OCI-LY7 (cell line): ENCODE measurements at places on chromosomes 11 and 22.

GRCh38 chr22:37243402-37244113 is 511 bp downstream of the RAC2 start:
- DNase-seq = no peak

DNA sequence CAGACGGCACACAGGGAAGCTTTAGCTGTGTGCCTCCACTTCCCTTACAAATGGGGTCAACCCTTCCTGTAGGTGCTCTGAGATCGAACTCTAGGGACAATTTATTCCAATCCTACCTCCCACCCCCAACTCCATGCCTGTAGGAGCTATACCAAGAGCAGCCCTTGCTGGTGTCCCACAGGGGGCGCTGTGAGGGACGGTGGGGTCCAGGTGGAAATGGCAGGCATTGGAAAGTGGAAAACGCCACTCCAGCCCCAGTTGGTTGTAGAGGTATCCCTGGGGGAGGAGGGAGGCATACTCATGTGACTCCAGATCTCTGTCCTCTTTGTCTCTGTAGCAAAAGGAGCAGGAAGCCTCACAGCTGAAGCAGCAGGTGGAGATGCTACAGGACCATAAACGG is 161.3 kb downstream of the MYO18B start:
- DNase-seq = no peak

DNA sequence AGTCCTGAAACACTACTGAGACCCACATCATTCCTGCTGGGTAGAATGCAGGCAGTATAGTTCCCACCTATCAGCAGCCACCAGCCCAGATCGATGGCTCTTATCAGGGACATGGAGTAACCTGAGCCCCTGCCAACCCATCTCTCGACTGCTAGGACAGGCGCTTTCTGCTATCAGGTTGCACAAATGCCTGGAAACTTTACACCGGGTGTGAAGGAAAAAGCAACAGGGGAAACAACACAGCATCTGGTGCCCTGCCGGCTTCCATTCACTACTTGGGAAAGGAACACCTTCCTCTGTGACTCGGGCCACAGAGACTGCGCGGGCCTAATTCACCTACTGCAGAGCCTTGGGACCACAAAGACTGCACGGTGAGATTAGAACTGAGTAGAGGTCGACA is 18.5 kb downstream of the RBFOX2 start:
- no peak for DNase-seq

GRCh38 chr22:20084547-20085413 is 4.7 kb downstream of the DGCR8 start:
- peak; percentile 41 for DNase-seq

GRCh38 chr11:134338654-134339053 is 6.9 kb downstream of the GLB1L2 start:
- DNase-seq = no peak

- no peak for DNase-seq
These were observed 5.2 kb downstream of the MAML2 start for GRCh38 chr11:96337541-96338431.

DNA sequence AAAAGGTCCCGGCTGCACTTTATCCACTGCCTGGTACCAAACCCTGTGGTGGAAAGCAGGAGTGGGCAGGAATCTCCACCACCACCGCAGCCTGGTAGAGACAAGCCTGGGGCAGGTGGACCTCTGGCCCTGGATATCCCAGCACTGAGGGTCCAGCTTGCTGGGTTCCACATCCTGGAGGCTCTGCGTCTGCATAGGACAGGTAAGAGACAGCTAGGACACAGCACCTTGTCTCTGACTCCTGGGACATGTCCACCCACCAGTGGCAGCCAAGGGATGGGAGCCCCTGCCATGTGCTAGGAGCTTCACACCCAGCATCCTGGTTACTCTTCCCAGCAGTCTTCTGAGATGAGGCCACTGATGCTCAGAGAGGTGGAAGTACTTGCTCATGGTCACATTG is 105.5 kb downstream of the MYO18B start:
- no peak for DNase-seq

GRCh38 chr11:23961503-23962338 is 535.1 kb upstream of the LUZP2 start:
- DNase-seq = no peak

DNA sequence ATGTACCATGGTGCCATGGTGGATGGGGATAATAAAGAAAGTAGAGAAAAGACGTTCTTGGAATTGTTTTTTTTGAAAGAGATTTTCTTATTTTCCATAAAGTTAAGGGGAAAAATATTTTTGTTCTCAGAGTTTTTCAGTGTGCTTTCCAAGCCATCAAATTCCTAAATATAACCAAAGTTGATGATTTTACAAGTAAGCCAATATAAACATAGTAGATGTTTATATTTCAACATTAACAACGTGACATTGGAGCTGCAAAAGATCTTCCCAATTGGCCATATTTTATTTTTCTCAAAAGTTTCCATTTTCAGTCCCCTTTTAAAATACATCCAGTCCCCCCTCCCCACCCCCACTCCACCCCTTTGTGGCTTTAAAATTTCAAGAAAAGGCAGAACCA is 80.9 kb upstream of the PICALM start:
- no peak for DNase-seq

- no peak for DNase-seq
These were observed 9.1 kb upstream of the CCDC34 start for GRCh38 chr11:27372164-27372563.

DNA sequence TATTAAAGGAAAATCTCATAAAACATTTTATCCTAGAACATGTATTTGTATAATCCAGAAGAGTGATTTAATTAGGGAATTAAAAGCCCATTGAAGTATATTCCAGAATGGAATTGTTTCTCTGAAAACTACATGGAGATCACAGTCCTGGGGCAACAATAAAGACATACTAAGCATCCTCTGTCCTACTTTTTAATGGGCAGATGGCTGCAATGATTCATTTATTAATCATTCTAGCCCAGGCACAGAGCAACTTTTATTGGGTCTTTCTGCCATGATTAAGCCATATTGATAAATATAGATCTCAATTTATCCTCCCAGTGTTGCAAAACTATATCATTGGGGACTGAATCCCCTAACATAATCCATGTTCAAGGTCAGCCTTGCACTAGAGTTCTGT is 22.0 kb downstream of the FAM181B start:
- DNase-seq = no peak

DNA sequence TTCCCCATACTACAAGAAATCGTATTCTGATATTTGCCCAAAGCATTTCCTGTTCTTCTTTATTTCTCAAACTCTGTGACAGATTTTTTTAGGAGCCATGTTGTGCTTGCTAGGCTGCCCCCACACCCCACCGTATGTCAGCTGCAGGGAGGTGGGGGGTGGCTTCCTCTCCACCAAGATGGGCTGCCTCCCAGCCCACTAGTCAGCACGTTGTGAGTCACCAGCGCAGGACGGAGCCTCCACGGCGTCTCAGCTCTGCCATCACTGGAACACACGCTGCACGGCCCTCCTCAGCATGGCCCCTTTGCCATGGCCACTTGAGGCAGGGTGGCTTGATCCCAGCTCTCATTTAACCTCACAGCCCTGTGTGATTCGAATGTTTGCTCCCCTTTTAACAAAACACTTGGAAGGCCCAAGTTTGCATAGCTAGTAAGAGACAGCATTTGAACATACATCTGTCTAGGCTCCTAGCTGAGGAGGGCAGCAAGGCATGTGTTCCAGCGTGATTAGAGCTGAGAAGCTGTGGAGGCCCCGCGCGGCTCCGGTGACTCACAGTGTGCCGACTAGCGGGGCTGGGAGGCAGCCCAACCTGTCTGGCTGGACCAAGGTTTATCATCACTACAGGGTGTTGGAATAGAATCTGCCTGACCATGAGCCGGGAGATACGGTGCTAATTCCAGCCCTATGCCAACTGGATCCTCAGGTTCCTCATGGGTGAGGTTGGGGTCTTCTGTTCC is 180.7 kb upstream of the NCAM1 start:
- DNase-seq = no peak

GRCh38 chr22:24463071-24463760 is 31.9 kb upstream of the UPB1 start:
- DNase-seq = peak; percentile 14

DNA sequence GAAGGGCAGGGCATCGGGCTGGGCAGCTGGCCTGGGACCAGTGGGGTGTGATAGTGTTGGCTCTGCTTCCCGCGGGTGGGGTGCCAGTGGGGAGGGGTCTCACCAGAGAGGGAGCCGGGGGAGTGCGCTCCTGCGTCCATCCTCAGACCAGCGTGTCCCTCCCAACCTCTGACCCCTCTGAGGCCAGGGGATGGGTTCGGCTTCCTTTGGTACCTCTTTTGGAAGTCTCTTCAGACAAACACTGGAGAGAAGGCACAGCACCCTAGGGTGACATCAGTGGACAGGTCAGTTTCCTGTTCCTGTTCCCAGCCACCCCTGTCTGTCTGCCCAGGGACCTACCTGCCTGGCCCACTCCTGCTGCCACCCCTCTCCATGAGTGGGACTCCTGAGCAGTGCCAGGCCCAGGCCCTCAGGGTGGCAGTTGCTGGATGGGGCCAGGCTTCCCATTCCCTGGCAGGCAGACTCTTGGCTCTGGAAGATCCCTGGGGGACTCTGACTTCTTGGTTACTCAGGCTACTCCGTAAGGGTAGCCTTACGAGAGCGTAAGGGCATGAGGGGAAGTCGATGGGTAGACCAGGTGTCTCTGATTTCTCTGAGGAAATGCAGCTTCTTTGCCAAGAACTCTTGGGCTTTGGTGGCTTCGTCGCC is 2.6 kb downstream of the TAGLN start:
- DNase-seq = no peak
